ENCODE measurements at places on chromosomes 7 and 10. TPM values are rescaled to one million over a fixed set of nuclear protein-coding genes. Genes with fewer than 3 reads are reported as not detected.

The ARHGEF35 gene
- 12.4 TPM for polyA plus RNA-seq

The NPC1L1 gene
- polyA plus RNA-seq: 0.01 TPM

The C1QL3 gene
- 0.02 TPM for polyA plus RNA-seq

The TM9SF3 gene
- polyA plus RNA-seq: 44.0 TPM

The DRGX gene
- 0.10 TPM for polyA plus RNA-seq

The AQP1 gene
- polyA plus RNA-seq: 267 TPM

The TAS2R4 gene
- 0.06 TPM for polyA plus RNA-seq

The PLXDC2 gene
- 11.8 TPM for polyA plus RNA-seq

All from lung (tissue), 17 donors.